Memory B cell (primary cell): ENCODE measurements at places on chromosomes 5 and 9.
A peak's percentile ranks its signal among the peaks of the same experiment; 100 is the strongest.

DNA sequence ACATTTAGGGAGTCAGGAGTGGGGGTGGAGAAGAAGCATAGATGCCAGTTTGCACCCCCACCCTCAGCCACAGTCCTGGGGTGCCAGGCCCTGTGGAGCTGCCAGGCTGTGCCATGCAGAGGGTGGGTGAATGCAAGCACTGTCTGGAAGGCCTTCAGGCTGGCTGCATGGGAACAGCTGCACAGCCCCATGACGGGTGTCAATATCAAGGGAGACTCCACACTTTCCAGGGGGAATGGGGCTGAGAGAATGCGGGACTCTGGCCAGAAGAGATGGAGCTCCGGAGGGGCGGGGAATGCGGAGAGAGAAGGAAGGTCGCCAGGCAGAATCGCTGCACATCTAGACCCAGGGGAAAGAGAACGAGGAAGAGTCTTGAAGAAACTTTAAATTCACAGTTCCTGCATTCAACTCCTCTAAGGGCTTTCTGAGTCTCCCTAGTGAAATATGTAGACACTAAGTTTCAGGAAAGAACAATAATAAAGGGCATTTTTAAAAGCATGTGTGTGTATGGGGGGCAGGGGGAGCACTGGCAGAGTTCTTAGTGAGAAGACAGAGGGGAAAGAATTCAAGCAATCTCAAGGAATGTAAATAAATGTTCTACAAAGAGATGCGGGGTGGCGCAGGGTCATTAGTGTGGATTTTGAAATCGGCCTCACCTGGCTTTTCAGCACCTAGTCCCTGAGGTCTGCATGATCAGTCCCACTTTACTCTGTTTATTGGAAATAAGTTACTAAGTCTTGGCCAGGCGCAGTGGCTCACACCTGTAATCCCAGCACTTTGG, 59.1 kb downstream of the BOD1 start:
- DNase-seq, result no peak

- DNase-seq, result no peak
Observed at GRCh38 chr9:79976257-79977073, 404.7 kb downstream of the TLE4 start.

GRCh38 chr5:81164936-81165335, 68.2 kb upstream of the CKMT2 start:
- DNase-seq, result no peak

DNA sequence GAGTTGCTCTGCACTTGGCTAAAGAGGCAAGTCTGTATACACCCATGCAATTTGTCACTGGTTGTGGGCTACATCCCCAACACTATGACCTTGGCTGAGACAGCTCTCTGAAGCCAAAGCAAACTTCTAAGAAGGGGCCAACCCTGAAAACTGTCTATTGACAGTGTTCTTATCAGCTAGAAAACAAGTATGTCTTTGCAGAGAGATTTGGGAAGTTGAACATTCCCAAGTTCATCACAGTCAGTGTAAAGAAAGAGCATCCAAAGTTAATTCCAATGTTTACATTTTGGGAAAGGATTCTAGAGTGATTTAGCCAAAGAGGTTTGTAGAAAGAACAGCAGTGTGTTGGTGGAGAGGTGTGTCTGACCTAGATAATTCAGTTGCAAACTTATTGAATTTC, 711.1 kb upstream of the CHD1 start:
- DNase-seq, result no peak

GRCh38 chr5:126693806-126694205, 83.1 kb upstream of the LMNB1 start:
- no peak for DNase-seq

GRCh38 chr5:96037128-96037527, 75.5 kb upstream of the ELL2 start:
- no peak for DNase-seq

DNA sequence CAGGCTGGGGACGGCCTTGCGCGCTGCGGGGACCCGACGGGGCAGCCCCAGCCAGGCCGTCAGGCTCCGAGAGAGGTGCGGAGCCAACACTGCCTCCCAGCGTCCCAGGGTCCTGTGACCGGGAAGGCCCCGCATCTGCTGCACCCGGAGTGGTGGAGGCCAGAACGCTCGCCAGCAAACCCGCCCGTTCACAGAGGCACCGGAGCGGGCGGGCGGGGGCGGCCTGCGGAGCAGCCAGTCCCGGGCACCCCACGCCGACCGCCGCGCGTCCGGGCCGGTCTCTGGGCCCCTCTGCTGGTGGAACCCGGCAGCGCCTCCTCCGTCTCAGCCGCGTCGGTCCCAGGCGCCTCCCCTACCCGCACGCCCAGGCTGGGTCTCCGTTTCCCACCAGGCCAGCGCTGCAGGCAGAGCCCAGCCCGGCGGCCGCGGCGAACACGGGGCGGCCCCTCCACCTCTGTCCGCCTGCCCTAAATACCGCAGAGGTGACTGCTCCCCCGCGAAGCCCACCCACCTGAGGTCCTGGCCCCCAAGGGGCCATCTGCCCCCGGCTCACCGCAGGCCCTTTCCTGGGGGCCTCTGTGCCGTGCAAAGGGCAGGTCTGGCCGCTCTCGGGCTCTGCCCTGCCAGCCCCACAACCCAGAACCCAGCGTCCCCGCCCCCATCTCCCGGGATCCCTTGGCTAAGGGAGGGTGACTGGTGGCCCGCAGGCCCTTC, 15.9 kb downstream of the EXD3 start:
- peak; percentile 55 for DNase-seq

GRCh38 chr5:138752951-138753793, at the start of gene CTNNA1:
TSS of gene CTNNA1 (plus strand) at chr5:138753425. CDS start at chr5:138781925, 28,500 bp downstream.
- peak; percentile 28 for DNase-seq

DNA sequence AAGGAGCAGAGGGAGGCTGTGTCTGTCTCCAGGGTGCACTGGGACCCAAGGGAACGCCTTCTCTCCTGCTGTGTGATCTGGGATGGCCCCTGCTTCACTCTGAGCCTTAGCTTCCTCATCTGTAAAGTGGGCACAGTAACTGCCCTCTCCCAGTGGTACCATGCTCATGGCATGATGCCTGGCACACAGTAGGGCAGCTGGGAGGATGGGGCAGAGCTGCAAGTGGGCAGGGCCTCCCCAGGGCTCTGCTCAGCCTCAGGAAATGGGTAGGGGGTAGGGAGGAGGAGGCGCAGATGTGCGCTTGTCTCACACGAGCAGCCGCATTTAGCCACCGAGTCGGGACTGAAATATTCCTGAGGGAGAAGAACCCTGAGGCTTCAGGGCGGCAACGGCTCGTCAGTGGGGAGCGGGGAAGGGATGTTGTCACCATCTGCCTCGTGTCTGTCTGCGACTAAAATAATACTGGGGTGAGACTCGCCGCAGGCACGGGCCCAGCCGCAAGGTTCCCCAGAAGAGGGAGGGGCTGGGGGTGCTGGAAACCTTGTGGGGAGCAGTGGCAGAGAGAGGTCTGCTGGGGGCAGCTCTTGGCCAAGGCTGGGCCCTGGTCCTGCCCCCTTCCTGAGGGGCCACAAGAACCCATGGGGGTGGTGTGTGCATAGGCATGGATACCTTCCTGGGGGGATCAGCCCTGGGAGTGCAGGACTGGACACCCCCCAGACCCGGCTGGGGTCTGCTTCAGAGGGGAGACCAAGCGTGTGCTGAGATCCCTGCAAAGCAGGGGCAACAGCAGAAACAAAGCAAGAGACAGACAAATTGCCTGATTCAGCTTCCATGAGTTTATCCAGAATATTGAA, 55.2 kb upstream of the PSD2 start:
- no peak for DNase-seq

- no peak for DNase-seq
Observed at GRCh38 chr9:129418451-129418850, 202.4 kb downstream of the C9orf50 start.

GRCh38 chr5:160792281-160792680, 59.7 kb downstream of the ATP10B start:
- no peak for DNase-seq

DNA sequence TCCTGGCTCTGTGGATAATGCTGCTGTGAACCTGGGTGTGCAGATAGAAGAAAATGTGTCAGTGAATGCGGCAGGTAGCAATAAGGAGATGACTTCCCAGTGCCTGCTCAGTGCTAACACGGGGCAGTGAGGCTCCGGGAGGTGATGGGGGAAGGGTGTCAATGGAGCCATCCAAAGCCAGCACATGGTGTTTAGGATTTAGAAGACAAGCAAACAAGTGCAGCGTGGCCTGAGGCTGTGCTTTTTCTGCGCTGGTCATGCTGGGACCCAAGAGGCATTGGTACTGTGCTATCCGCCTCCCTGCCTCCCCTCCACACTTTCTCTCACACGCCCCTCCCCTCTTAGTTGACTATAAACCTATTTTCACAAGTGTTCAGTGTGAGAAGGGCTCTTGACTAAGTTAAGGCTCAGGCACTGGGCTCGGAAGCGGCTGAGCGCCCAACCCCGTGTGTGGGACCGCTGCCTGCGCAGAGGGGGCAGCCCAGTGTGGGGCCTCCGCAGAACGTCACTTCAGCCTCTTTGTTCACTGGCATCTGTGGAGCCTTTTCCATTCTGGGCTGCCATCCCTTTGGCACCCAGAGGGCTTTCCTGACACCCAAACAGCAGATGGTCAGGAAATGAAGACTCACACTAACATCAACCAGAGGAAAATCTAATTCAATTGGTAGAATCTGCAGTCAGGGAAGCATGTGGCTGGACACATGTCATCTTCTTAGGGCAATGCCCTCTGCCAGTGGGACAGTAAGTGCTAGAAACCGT, 21.8 kb upstream of the NINJ1 start:
- no peak for DNase-seq

GRCh38 chr9:105064248-105065097, 136.5 kb upstream of the ABCA1 start:
- no peak for DNase-seq

GRCh38 chr5:5619546-5619945, 197.1 kb downstream of the ICE1 start:
- no peak for DNase-seq

- DNase-seq, result no peak
Observed at GRCh38 chr5:150122158-150122510, 33.5 kb downstream of the PDGFRB start.

GRCh38 chr5:80268916-80269315, 13.1 kb upstream of the SERINC5 start:
- no peak for DNase-seq

DNA sequence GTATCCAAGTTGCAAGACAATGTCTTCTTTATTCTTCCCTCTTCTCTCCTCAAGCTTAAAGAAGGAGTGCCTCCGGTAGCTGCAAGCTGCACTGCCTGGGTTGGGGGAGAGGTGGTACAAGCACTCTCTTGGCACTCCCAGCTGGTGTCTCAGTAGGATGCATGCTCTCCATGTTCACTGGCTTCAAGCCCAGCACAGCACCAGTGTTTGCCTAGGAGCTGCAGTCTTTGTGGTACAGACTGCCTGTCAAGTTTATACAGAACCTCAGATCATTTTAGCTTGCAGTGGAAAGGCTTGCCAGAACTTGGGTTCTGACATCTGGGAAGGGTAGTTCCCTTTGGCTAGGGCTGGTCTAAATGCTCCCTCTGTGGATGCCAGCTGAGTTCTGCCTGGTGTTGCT, 505.6 kb downstream of the MAN2A1 start:
- DNase-seq, result no peak

- DNase-seq, result no peak
Observed at GRCh38 chr5:79771387-79771786, 81.8 kb downstream of the CMYA5 start.

- no peak for DNase-seq
Observed at GRCh38 chr9:94644543-94644942, 5.2 kb upstream of the FBP1 start.

DNA sequence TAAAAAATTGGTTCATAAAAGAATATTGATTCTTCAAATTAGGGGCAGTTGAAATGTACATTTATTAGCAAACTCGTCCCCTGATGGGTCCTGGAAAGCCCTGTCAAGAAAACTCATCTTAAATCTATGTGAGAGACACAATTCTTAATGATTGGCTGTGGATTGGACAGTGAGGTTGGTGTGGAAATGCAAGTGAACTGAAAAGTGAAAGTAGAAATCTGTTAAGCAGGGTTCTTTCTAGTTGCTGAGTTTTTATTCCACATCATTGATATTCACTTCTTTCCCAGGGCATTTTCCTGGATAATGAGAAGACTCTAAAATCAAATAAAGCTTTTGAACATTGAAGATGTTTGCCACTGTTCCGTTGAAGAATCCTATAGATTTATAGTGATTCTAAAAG, 292.4 kb downstream of the MAST4 start:
- DNase-seq, result no peak

GRCh38 chr9:86659413-86660046, 287.8 kb downstream of the GAS1 start:
- DNase-seq, result no peak

DNA sequence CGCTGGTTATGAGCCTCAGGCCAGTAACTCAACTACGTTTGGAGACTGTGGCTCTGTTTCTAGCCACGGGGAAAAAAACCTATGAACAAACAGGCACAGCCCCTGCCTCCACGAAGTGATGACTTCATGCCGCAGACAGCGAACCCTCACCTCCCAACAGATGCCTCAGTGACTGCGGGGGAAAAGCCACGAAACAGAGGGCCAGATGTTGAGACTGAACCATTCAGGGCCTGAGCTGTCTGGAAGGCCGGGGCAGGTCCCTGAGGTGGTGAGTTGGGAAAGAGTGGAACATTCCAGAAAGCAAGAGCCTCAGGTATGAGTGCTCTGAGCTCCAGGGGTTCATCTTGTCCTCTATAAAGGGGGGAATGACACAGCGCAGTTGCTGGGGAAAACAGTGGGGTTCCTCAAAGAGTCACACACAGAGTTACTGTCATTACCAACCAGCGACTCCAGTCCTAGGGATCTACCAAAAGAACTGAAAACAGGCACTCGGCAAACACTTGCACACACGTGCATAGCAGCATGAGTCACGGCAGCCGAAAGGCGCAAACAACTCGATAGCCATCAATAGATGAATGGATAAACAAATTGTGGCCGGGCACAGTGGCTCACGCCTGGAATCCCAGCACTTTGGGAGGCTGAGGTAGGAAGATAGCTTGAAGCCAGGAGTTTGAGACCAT, 15.3 kb downstream of the PLPP7 start:
- DNase-seq, result no peak

DNA sequence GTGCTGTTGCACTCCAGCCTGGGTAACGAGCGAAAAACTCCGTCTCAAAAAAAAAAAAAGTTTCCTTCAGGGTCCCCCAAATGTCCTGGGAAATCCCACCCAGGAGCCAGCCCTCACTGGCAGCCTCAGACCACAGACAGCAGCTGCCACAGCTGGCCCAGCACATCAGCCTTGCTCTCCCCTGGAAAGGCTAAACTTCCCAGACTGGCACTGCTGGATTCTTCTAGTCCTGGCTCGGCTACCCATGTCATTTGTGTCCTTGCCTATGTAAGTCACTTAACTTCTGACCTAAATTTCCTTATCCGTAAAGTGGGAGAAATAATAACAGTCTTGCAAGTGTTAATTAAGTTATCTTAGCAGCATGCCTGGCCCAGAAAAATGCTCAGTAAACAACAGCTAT, 8.6 kb upstream of the PRRC2B start:
- DNase-seq, result no peak

GRCh38 chr5:40043916-40044315, 619.1 kb upstream of the DAB2 start:
- no peak for DNase-seq

GRCh38 chr9:73979894-73980264, 517.3 kb upstream of the RORB start:
- DNase-seq, result no peak
